ENCODE measurements at places on chromosomes 5 and 9. TPM values are rescaled to one million over a fixed set of nuclear protein-coding genes. Genes with fewer than 3 reads are reported as not detected.
A peak's percentile ranks its signal among the peaks of the same experiment; 100 is the strongest.

DNA sequence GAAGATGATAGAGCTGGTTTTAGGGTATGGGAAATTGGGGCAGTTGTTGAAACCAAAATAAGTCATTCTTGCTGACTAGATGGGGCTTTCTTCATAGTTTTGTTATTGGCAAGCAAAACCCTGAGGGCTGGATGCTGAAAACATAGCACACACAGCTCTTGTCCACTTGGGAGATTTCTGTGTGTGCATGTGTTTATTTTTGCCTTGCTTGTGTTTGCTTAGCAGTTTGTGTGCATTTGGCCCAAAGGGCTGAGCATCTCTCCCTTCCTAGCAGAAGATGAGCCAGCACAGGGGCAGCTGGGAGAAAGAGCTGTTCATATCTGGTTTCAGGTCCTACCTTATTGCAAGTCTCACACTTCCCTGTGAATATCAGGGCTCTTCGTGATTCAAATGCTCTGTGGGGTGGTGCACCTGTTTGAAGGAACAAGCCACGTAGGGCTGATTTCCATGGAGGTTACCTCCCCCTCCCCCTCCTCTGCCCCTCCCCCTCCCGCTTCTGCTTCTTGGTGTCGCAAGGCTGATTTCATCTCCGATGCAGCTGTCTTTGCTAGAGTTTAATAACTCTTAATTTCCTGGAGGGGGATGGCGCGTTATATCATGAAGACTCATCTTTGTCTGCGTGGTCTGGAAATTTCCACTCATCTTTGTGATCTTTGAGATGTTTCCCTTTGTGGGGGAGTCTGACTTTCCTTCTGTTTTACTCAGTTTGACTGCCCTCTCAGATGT is 296.5 kb downstream of the ARHGAP26 start:
- peak; percentile 63 for DNase-seq

The GZMA gene
- total RNA-seq: 2.4 TPM

DNA sequence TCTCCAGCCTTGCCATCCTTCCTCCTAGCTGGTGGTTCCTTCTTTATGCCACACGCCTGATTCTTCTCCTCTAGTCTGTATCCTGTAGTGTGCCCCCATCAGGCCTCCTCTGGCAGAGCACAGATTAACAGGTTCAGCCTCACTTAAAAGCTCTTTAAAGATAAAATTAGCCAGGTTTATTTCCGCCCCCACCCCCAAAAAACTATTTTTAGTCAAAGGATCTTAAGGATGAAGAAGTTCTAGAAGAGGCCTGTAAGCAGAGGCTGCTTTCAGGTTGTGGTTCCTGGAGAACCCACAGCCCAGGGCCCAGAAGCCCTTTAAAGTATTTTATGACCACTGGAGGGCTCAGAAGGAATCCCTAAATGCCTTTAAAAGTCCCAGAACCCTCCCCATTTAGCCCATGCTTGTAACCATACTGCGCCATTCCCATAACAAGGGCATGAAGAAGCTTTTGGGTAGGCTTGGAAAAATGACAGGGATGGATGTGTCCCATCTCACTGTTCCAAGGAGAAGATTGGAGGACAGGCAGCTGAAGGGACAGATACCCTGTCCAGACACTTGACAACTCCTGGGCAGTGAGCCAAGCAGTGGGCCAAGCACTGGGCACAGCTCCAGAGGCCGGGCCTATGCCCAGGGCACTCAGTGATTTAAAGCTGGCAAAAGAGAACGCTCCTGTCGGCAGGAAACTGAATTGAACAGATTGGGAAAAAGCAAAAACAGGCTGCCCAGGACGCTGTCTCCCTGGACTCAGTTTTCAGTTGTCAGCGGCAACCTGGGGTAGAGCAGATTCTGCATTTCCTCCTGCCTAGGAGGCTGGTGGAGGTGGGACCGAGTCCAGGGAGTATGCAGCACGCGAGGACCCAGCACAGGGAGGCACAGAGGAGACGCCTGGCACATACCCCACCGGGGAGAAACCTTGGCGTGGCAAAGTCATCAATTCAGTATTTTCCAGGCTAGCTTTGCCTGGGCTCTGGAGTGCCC is 106.3 kb upstream of the SSBP2 start:
- DNase-seq: peak; percentile 34

DNA sequence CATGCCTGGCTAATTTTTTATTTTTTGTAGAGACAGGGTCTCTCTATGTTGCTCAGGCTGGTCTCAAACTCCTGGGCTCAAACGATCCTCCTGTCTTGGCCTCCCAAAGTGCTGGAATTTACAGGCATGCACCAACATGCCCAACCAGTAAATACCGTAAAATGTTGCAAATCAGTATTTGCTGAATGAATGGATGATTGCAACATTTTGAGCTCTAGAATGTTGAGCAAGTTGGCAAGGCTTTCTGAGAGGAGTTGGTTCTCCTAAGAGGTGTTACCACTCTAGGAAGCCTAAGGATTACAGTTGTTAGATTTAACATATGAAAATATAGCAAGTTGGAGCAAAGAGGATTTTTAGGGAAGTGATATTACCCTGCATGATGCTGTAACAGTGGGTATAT is 15.6 kb upstream of the DMXL1 start:
- no peak for DNase-seq

The IRX2 gene
- total RNA-seq: not detected

GRCh38 chr5:360257-361027 is 38.9 kb downstream of the AHRR start:
- no peak for DNase-seq

DNA sequence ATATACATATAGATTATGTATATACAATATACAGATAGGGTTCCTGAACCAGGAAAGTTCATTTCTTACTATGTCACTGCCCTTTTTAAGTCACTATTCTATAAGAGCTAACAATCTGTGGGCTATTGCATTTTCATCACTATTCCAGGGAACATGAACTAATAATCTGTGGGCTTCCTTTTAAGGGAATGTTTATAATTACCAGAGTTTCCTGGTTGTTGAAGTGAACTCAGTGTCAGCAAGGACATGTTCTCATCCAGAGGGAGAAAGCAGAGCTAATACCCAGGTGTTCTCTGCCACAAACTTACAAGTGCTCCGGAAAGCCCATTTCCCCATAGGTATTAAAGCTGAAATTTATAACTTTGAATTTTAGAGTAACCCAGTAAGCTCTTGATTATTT is 69.6 kb downstream of the CWC27 start:
- DNase-seq: no peak

GRCh38 chr5:7488734-7489133 is 92.8 kb downstream of the ADCY2 start:
- DNase-seq: no peak

GRCh38 chr9:6444128-6444527 is 31.1 kb downstream of the UHRF2 start:
- no peak for DNase-seq

DNA sequence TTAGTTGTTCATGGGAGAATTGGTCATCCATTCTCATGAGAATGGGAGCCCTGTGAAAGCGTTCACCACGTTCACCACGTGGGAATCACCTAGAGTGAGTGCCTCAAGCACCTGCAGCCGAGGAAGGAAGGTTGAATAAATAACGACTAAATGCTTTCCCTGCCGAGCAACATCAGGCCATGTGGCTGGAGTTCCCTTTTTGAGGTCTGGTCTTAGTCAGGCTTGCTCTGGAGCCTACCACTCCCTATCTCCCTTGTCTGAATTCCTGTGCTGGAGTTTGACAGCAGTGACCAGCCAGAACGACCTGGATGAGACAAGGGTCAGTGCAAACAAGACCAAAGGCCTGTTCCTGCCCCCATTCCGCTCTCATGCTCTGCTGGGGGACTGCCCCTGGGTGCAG is 28.5 kb downstream of the KCNMB1 start:
- DNase-seq: no peak

- DNase-seq: no peak
Measured at GRCh38 chr9:94872083-94872833, 145.8 kb downstream of the AOPEP start.

DNA sequence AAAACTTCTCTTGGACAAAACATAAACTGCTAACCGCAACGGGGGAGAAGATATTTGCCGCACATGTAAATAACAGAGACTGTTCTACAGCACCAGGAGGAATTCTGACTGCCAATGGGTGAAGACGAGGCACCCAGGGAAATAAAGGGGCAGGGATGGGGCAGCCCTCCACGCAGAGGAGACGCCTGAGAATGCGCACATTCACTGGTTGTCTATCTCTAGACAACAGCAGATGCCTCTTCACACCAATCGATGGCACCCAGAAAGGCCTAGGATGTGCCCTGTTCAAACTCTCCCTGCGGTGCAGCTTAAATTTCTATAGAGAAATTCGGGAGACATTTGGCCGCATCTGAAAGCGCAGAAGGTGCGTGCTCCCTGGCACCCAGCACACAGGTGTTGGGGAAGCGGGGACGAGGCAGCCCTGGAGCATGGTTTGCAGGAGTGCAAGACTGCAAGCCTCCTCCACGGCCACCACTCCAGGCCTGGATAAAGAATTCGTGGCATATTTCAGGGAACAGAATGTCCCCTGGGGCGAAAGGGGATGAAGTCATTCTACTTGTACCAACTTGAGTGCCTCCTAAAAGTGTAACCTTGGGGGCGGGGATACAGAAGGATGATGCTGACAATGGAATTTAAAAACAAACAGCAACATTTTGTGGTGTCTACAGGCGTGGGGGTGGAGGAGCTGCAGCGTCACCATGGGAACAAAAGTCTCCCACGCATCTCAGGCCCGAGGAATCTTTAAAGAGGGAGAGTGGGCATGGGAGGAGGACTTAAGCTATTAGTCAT is 6.3 kb upstream of the IRX2 start:
- no peak for DNase-seq

All from activated CD4-positive, alpha-beta T cell treated with anti-CD3 and anti-CD28 coated beads for 36 hours (primary cell).